ENCODE measurements at places on chromosomes 3 and 15. TPM values are rescaled to one million over a fixed set of nuclear protein-coding genes. Genes with fewer than 3 reads are reported as not detected.

DNA sequence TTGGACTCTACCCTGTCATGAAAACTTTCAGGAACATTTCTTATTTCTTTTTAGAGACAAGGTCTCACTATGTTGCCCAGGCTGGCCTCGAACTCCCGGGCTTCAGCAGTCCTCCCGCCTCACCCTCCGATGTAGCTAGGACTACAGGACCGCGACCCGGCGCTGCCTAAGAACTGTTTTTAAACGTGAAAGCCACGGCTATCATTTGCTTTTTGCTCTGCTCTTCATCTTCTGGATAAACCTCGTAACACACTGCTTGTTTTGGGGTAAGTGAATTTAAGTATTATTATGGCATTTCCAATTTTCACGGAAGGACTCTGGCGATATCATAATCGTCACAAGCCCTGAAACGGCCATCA lies 14.3 kb upstream of the CCNL1 start:
- peak; percentile 53 for DNase-seq

RTP3 gene
- total RNA-seq = 0.64 TPM

GRCh38 chr3:99714146-99714545 lies 75.8 kb downstream of the COL8A1 start:
- DNase-seq = peak; percentile 34

DNA sequence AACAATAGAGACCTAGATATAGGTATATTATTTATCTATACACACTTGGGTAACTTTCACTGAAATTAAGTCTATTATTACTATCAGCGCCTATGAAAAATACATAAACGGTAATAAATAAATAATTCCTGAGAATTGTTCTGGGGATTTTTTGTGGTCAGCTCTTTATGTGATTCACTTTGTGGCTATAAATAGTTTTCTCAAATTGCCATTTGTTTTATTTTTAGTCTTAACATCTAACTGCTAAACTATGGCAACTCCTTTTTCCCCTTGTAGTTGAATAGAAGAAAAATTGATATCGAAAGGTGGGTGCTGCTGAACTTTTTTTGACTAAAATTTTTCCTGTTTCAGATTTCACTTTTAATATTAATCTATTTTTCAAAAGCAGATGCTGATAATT lies 189.0 kb downstream of the VGLL3 start:
- DNase-seq = no peak

P2RY13 gene
- not detected for total RNA-seq

DNA sequence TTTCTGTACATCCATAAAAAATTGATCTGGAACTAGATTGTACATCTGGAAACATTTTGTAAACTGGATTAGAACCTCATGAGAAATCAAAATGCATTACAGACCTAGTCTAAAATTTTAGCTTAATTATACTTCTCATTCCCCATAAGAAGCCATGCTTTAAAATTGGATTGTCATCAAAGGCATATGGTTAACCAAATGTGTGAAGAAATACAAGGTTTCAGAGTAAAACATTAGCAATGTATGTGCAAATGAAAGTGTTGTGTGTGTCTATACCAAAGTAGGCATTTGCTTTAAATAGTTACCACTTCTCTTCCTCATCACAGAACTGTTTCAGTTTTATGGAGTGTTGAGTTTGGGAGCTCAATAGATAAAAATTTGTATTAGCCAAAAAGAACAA lies 968.7 kb downstream of the EPHA3 start:
- no peak for DNase-seq

GRCh38 chr3:51673802-51674654 lies 3.0 kb downstream of the TEX264 start:
- no peak for DNase-seq

- DNase-seq = no peak
Observed at GRCh38 chr15:42148808-42149492, 7.5 kb downstream of the PLA2G4F start.

DNA sequence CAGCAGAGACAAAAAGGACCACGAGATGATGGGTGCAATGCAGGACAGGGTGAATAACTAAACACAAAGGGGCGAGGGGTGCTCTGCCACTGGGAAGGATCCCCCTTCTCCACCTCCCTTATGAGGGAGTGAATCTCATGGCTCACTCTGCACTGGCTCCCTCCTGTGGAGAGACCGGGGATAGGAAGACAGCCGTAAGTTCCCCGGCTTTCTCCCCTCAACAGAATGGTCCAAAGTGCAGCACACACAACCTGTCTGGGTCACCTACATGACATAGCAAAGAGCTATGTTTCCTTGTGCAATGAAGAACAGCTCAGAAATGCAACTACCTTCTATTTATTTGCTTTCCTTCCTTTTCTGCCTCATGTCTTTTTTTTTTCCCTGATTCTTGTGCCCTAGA lies 7.8 kb upstream of the ACSBG1 start:
- peak; percentile 68 for DNase-seq

GRK7 gene
- total RNA-seq = 0.07 TPM

GRCh38 chr3:22907796-22908195 lies 295.3 kb upstream of the UBE2E2 start:
- no peak for DNase-seq

DNA sequence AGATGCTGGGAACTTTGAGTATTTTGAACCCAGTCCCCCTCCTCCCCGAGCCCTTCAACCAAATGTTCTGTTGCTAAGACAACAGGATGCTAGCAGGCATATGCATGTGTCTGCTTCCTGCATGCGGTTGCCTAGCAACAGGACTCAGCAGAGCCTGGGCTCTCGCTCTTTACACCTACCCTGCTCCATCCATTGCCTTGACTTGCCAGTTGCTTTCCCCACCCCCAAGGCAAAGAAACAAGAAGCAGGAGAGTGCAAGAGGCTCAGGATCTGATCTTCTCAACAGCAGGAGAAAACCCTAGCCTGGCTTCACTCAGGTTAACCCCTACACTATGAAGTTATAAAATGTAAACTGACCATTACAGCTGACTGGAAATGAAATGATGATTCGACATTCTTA lies 393.0 kb downstream of the IGSF11 start:
- peak; percentile 33 for DNase-seq

HOMER2 gene
- 11.8 TPM for total RNA-seq

- DNase-seq = no peak
Observed at GRCh38 chr3:55065331-55065730, 137.5 kb upstream of the LRTM1 start.

TMEM40 gene
- total RNA-seq = not detected

DISP2 gene
- 0.12 TPM for total RNA-seq

DNA sequence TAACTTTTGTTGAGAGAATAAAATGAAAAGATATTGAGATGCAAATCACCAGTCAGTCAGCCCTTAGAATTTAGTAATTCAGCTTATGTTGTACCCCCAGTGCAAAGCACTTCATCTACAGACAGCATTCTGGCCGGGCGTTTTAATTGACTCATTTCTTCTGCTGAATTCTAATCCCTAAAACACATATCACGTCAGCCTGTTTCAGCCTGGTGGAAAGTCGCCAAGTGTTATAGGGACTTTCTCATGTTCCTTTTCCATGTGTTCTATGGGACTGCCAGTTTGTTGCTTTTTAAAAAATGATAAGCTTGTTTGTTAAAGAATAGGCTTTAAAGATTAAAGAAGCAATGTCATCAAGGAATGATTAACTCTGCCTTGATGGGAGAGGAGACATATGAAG lies 169.7 kb upstream of the BFSP2 start:
- DNase-seq = no peak

EPHA3 gene
- 15.3 TPM for total RNA-seq

GRCh38 chr3:18046131-18046915 lies 303.9 kb upstream of the TBC1D5 start:
- DNase-seq = no peak

DNA sequence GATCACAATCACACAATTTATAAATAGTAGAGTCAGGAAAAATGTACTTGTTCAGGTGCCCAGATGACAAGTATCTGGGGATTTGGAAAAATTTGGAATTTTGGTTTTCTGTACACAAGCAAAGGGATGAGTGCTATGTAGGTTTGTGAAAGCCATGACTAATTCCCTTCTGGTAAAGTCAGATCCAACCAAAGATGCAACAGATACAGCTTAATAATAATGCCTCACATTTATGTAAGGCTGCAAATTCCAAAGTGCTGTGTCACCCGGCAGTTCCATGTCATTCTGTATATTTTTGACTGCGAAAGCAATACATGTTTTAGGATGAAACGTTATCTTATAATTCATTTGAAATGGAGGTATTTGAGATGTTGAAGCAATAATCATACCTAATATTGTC lies 102.7 kb upstream of the AGBL1 start:
- DNase-seq = no peak

FAM81A gene
- total RNA-seq = 0.52 TPM

DNA sequence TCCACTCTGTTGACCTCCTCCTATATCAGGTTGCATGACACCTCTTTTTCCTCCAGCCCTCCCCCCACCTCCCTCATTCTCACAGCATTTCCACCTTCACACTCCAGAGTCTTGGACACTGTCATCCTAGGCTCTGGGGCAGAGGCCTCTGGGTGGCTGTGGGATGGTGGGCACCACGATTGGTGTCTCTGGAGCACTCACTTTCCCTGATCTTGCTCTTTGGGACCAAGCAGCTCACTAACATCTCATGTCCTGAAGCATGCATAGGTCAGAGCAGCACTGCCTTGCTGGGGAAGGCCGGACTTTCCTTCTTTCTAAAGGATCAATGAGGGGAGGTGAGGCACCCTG lies 14.9 kb downstream of the ZBTB47 start:
- no peak for DNase-seq

EPHB3 gene
- 5.2 TPM for total RNA-seq

GRCh38 chr3:37773471-37773870 lies 88.2 kb upstream of the CTDSPL start:
- no peak for DNase-seq

CCR8 gene
- total RNA-seq = not detected

RNF111 gene
- 22.1 TPM for total RNA-seq

LYZL4 gene
- total RNA-seq = not detected

RTP1 gene
- total RNA-seq = not detected

DNA sequence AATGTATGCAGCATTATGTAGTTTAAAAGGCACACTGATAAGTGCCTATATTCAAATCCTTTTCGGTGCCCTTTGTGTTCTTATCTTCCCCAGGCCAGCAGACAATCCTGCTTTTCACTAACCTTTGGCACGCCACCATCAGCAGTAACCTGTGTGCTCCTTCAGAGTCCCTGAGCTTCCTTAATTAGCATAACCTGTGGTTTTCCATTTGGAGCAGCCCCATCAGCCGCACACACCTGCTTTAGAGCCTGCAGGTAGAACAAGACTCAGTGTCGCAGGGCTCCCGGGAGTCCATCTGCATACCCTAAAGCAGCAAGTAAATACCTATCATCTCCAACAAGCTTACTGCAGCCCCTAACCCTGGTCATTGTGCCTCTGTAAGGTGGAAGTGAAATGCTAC lies 755.1 kb downstream of the ROBO2 start:
- peak; percentile 28 for DNase-seq

DNA sequence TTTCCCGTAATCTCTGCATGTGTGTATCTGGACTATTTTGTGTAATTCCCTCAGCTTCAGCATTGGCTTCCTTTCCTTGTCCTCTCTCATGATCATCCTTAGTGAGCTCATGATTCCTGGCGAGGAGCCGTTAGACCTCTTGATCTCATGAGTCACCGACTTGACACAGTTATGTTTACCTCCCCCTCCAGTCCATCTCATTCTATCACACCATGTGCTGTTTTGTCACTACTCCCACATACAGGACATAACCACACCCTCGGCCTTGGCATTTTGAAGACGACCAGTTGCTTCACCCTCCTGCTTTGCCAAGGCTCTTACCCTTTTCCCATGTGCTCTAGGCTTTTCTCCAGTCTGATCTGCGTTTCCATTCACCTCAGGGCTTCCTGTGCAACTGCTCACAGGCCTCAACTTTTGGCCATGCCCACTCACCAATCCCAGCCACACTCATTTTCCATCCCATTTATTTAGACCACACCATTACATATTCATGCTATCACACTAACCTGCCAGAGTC lies 41.5 kb downstream of the CP start:
- peak; percentile 71 for DNase-seq

- peak; percentile 75 for DNase-seq
Observed at GRCh38 chr15:51649659-51650521, 27.3 kb upstream of the DMXL2 start.

GOLGA6L7 gene
- not detected for total RNA-seq

DNA sequence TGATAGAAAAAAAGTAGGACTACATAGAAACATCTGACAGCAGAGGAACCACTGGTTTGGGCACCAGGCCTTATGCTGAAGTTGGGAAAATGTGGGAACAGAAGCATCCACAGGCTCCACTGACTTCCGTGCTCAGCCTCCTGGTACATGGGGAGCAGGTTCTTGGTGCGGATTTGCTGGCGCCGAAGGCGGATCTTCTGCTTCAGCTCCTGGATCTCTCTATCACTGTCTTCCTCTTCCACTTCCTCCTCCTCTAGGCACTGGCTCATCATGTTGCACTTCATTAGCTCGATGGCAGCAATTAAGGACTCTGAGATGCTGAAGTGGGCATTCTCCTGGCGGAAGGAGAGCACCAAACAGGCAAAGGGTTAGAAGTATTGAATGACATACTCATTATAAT lies 42.5 kb downstream of the RUBCN start:
- DNase-seq = no peak

ISG20 gene
- total RNA-seq = 13.3 TPM

- DNase-seq = no peak
Observed at GRCh38 chr3:127710155-127710941, 37.6 kb downstream of the ABTB1 start.

- peak; percentile 46 for DNase-seq
Observed at GRCh38 chr3:142844339-142844977, 44.4 kb downstream of the PCOLCE2 start.

DNA sequence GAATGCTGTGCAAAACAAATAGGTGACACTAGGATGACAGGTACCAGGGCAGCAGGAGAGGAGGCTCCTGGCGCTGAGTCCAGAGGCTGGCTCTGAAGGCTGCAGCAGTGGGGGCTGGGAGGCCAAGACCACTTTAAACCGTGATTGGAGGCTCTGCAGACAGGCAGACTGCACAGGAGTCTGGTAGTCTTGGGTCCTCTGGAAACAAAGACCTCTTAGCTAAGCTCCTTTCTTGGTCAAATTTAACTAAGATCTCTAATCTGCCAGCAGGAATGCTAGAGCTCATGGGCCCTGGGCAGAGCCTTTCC lies 4.4 kb upstream of the MUSTN1 start:
- no peak for DNase-seq

GRCh38 chr3:10459954-10460754 lies 45.2 kb downstream of the ATP2B2 start:
- peak; percentile 88 for DNase-seq

DNA sequence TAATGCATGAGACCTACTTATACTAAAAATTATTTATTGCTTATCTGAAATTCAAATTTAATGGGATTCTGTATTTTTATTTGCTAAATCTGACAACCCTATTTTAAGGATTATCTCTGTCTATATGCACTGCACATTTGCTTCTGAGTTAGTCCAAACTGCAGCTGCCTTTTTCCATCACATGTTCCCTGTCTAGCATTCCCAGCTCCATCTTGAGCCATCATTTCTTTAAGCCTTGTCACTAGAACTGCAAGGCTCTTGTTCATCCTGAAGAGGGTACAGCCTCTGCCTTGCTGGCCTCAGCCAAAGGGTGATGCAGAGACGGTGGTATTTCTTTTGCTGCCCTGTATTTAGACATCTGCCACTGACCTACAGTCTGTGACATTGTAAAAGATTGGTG lies 125.8 kb upstream of the STT3B start:
- no peak for DNase-seq
